ENCODE measurements at places on chromosomes 2 and 18.
A peak's percentile ranks its signal among the peaks of the same experiment; 100 is the strongest.

GRCh38 chr2:85675866-85676548, 8.0 kb upstream of the SFTPB start:
- no peak for DNase-seq

DNA sequence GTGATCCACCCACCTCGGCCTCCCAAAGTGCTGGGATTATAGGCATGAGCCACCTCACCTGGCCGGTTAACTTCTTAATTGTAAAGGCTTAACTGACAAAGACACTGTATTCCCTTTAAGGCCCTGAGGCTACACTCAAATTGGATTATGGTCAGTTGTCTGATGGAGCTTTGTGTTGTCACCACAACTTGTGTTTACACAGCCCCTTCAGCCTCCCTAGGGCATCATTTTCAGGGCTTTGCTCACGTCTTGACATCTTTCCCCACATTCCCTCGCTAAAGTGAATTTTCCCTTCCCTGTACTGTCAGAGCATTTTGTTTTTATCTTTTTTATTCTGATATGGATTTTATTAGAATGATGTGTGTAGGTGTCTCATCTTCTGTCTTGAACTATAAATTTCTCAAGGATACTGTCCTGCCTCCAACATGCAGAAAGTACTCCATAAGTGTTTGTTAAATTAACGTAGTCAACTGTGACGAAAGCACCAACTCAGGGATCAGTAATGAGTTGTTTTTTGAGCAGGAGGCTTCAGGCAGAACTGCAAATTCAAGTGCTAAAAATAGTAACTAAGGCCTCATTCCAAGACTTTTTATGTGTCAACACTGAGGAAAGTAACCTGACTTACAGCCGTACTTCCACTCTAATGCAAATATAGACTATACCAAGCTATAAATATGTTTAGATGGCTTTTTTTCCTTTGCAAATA, 77.1 kb upstream of the NARS1 start:
- DNase-seq, result no peak

DNA sequence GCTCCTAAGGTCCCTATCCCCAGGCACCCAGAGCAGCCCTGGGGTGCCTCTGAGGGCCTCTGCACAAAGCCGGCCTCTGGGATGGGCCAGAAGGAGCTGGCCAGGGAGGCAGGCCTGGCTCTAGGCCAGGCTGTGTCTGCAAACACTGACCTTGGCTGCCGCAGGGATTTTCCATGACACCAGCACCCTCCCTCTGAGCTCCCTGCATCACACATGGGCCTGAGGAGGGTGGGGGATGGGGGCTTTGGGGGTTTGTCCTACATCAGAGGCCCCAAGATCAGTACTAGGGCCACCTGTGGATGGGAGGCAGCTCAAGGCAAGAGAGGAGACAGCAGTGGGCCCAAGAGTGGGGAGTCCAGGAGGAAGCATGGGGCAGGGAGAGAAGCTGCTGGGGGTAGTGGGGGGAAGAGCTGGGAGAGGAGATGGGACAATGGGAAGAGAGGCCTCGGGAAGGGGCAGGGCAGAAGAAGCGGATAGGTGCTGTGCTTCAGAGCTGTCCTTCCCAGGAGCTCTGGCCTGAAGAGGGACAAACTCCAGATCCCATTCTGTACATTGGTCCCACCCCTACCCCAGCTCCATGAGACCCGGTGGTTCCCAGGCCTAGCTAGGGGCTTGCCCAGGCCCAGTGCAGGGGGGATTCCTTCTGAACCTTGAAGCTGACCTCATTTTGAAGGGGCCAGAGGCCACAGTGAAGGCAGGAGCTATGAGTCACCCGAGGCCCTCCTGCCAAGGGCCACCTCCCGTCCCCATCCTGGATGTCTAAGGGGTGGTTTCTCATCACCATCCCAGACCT, 28.0 kb downstream of the KCNK3 start:
- no peak for DNase-seq

- no peak for DNase-seq
Measured at GRCh38 chr2:188973641-188974040, 532 bp upstream of the COL3A1 start.

GRCh38 chr2:85327160-85327821, 498 bp downstream of the TGOLN2 start:
- DNase-seq, result peak; percentile 71

DNA sequence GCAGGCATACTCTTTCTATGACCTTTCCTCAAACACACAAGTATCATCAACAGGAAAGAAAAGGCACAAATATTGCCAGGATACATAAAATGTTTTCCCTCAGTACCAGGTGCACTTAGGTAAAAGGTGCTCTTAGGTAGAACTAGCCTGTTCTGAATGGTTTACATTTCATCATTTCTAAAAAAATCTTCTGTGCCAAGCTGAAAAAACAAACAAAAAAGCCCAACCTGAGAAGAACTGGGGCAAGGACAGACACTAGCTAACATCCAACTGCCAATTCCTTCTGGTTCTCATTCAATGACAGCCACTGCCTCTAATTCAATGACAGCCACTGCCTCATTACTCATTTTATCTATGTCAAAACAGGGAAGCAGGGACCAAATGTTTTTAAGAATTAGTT, 68.5 kb downstream of the SPIRE1 start:
- no peak for DNase-seq

DNA sequence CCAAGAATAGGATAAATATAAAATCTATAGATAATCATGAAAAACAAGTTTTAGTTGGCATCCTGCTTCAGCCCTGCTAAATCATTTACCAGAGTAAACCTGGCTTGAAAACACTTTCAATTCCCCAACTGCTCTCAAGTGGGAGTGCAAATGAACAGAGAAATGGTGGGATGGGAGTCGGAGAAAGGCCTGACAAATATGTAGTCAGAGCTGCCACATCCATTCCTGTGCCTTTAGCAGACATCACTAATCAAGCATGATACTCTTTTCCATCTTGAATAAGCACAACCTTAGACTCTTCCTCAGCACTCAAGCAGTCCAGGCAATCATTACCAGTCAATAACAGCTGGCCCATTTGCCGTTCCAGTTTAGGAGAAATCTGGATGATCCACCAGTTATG, 101.3 kb downstream of the ANKRD44 start:
- DNase-seq, result no peak

GRCh38 chr2:84972207-84972783, 1.3 kb downstream of the KCMF1 start:
- DNase-seq, result no peak

DNA sequence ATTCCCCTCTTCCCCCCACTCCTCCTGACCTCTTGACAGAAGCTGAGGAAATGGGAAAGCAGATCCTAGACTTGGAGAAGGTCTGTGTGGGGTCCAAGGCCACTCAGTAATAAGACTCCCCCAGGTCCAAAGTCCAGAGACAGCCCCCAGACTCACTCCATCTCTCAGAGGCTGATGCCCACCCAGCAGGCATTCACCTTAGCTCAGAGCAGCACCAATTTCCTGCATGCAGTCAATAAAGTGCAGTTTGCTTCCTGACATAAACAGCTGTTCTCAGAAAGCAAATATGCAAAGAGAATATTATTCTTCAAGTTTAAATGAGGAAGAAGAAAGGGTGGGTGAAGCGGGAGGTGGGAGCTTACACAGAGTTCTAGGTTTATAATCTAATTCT, 84.1 kb upstream of the RTN4 start:
- no peak for DNase-seq

All from activated CD4-positive, alpha-beta T cell treated with anti-CD3 and anti-CD28 coated beads for 48 hours (primary cell).